SK-N-SH treated with all-trans-retinoic acid at 6 μM for 48 hours (cell line): ENCODE measurements at places on chromosomes 1 and 21.

GRCh38 chr1:4586611-4587160 lies 67.7 kb upstream of the AJAP1 start:
- ATAC-seq, result no peak

GRCh38 chr21:25569084-25569483 lies 38.2 kb downstream of the MRPL39 start:
- 0 out of 3 replicates have a peak, but pooled peaks have one; percentile 20 for ATAC-seq

DNA sequence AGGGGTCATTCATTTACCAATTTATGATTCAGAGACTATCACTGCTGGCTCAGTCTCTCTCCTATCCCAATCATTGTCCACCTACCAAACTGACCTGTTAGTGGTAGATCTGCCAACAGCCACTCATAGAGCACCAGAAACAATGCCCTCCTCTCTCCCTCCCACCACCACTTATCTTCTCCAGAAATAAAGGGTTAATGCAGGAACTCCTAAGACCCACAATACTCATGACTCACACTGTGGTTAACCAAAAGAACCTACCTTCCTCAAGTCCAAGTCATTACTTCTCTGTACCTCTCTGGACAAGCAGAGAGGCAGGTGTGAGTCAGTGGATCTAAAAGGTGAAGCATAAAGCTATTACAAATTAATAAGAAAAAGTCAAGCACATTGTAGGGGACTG lies 40.9 kb upstream of the CAMK1G start:
- peak; percentile 18; the same call in 1 of the 3 replicates for ATAC-seq

- no peak for ATAC-seq
Measured at GRCh38 chr1:80248886-80249285, 1242.4 kb upstream of the ADGRL4 start.

- no peak for ATAC-seq
Measured at GRCh38 chr21:42383331-42383730, 12.5 kb downstream of the TMPRSS3 start.

- no peak; the same call in 2 of the 3 replicates for ATAC-seq
Measured at GRCh38 chr1:205508227-205508714, 3.8 kb downstream of the CDK18 start.

DNA sequence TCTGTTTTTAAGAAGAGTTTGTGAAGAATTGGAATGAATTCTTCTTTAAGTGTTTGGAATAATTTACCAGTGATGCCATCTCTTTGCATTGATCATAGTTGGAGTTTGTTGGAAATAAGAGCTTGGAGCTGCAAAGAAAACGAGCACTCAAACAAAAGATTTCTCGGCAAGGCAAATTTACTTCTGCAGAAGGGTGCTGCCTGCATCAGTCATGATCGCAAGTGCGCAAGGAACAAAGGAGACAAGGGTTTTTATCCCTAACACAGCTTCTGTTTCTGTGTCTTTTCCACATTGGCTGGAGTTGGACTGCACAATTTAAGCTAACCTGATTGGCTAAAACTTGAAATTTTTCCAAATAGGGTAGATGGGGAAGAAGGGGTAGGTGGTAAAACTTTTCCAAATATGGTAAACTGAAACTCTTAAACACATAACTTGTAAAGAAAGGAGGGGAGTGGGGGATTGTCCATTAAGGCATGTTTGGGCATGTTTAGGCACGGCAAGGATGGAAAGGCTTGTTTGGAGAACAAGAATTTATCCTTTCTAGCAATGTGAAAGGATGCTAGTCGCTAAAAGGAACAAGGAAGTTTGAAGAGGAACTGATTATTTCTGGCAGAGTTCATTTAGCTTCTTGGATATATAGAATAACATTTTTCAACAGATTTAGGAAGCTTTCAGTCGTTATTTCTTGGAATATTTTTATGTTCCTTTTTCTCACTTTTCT lies 3.5 kb upstream of the AADACL4 start:
- no peak for ATAC-seq

DNA sequence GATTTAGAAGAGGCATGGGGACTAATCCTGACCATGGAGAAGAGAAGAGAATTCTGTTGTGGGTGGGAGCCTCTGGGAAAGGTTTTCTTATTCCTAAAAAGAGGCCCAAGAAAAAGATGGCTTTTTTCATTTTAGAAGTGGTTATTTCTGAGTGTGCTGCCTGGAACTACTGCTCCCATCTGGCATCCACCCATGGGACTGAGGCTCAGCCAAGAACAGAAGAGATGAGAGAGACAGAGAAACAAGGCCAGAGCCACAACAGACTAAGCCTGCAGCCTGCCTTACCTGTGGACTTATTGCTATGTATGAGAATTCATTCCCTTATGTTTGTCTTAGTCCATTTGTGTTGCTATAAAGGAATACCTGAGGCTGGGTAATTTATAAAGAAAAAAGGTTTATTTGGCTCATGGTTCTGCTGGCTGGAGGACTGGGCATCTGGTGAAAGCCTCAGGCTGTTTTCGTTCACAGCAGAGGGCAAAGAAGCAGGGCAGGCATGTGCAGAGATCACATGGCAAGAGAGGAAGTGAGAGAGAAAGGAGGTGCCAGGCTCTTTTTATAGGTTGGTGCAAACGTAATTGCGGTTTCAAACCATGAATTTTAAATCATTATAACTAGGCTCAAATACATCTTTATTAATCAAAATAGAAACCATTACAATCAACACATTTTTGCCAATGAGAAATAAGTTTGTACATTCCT lies 57.5 kb upstream of the PRDM2 start:
- no peak for ATAC-seq

DNA sequence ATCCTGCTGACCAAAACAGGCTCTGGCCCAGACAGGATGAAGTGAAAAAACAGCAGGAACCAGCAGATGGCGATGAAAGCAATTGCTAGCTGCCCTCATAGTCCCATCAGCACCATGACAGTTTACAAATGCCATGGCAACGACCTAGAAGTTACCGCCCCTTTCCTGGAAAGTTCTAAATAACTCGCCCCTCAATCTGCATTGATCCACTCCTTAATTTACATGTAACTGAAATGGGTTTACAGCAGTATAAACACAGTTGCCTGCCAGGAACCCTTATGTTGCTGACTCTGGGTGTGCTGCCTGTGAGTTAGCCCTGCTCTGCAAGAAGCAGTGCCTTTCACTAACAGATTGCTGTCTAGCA lies 65.5 kb upstream of the CR1L start:
- ATAC-seq, result peak; percentile 99

GRCh38 chr1:3174487-3175247 lies 105.7 kb downstream of the PRDM16 start:
- ATAC-seq, result no peak

GRCh38 chr1:21716169-21716568 lies 47.0 kb upstream of the RAP1GAP start:
- ATAC-seq, result no peak

GRCh38 chr1:205304695-205305070 lies 16.9 kb downstream of the NUAK2 start:
- ATAC-seq, result no peak

- no peak for ATAC-seq
Measured at GRCh38 chr1:52920791-52921291, 699 bp downstream of the ECHDC2 start.

DNA sequence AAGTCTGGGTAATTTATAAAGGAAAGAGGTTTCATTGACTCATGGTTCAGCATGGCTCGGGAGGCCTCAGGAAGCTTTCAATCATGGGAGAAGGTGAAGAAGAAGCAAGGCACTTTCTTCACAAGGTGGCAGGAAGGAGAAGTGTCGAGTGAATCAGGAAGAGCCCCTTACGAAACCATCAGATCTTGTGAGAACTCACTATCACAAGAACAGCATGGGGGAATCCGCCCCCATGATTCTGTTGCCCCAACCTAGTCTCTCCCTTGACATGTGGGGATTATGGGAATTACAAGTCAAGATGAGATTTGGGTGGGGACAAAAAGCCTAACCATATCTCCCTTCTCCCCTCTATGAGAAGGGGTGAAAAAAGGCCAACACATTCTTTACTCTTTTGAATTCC lies 11.2 kb upstream of the IVNS1ABP start:
- no peak for ATAC-seq

- peak; percentile 85 for ATAC-seq
Measured at GRCh38 chr1:48776393-48777218, at the start of gene BEND5. Gene BEND5, minus strand, starts transcription at chr1:48776891. Its CDS starts 60 bp downstream, at chr1:48776831.

- no peak for ATAC-seq
Measured at GRCh38 chr21:36073181-36073580, 3.4 kb downstream of the CBR1 start.

DNA sequence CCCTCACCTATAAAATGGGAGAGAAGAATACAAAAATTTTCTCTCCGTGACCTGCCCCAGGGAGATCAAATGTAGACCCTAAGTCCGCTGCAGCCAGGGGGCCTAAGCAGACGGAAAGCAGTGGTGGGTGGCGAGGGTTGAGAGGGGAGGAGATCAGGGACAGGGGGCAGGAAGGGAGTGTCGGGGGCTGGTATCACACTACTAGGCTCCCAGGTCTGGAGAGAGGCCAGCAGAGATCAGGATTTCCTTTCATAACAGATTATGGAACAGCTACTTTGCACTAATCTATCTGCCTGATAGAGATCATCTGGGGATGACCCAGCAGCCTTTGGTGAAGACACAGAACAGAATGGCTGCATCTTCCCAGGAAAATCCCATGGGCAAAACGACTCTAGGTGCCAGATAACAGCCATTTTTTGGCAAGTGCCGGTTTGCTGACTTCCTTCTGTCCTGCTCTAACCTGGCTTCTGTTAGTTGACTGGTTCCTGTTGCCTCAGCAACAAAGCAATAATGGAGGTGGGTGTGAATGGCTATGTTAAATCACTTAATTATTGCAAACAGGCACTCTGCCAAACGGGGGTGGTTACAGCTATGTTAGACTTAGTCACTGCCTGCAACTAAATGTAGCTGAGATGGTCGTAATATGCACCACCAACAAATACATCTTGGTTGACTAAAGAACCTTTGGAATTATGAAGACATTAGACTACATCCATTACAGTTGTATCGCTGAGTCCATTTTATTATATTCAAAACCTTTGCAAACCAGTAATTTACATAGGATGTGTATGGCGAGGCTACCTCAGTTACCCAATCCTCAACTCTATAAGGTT lies 30.0 kb upstream of the EPS8L3 start:
- ATAC-seq, result peak; percentile 10

DNA sequence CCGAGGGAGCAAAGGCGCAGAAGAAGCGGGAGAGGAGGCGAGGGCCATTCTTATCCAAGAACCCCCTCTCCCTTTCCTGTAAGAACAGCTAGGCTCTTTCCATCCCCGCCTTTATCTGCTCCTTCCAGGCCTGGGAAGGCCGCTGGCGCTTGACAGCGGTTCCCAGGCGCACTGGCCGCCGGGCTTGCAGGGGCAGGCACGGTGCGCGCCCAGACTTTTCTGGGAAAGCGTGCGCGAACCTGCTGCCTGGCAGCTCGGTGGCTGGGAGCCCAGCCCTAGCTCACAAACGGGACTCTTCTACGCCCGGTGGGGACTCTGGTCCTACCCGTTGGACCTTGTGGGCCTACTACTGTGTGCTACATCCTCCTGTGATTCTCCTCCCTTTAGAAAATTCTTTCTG lies 8.8 kb upstream of the IFNLR1 start:
- ATAC-seq, result no peak

DNA sequence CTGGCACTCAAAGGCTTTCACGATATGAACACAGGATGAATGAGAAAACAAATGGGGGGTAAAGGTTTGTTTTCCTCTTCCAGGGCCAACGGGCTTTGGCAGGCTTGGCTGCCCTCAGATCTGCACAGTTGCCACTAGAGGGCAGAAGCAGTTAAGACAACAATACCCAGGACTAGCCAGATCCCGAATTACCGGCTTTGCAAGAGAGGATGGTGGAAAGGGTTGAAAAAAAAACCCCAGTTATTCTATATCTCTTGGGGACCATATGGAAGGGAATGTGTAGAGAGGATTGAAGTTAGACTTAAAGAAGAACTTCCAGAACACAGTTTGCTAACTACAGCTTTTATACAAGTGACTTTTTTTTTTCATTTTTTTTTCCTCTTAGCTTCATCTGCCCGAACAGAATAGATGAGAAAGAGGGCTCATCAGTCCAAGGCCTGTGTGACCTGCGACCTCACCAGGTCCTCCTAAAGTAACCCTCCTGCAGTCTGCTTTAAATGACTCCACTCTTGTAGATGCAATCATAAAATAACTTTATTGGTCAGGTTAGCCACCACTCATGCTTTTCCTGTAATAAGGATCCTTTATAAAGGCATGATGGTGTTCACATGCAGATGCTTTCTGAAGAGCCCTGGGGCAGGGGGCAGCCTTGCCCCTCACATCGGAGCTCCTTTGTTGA lies 10.7 kb downstream of the FMOD start:
- ATAC-seq, result peak; percentile 94

- ATAC-seq, result no peak
Measured at GRCh38 chr1:212225871-212226302, 59.3 kb upstream of the PPP2R5A start.

DNA sequence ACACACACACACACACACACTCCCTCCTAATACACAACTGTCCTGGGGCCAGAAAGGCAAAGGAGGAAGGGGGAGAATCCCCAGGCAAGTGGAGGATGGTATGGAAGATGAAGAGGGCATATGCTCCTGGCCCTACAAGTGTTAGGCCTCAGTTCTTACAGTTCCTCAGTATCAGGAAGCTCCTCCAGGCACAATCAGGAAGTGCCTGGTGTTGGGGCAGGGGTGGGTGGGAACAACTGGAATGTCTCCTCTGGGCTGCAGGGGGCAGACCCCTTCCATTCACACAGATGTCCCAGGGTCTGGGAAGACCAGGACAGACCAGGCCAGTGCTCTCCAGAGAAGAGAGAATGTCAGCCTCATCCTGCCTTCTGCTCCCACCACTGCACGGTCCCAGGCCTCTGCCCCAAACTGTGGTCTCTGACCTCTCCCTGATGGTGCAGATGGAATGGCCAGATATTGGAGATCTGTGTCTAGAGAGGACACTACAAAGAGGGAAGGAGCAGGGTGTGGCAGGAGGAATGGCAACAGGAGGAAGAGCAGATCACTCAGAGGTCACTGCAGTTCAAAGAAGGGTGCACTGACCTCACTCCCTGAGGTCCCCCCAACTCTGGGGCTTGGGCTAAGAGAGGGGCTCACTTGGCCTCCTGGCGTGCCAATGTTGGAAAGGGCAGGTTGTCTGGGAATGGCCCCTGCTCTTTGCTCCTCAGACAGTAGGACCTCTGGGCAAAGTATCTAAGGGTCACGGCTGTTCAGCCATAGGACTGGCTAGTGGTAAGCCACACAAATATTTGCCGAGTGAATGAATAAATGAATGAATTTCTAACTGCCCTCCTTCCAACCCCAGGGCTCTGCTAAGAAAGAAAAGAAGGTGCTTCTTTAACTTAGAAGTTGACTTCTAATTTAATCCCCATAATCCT lies 2.5 kb upstream of the DENND2D start:
- no peak for ATAC-seq
